ENCODE measurements at places on chromosomes 1 and 21. TPM values are rescaled to one million over a fixed set of nuclear protein-coding genes. Genes with fewer than 3 reads are reported as not detected.

GCSAML gene
- not detected for total RNA-seq

FABP3 gene
- total RNA-seq: not detected

SPRR2E gene
- total RNA-seq: not detected

BEND5 gene
- total RNA-seq: 5.3 TPM

COA6 gene
- total RNA-seq: 55.6 TPM

MPZ gene
- total RNA-seq: 12.1 TPM

SLAMF8 gene
- total RNA-seq: 0.30 TPM

SETDB1 gene
- total RNA-seq: 49.3 TPM

PRUNE1 gene
- 15.3 TPM for total RNA-seq

PRMT2 gene
- total RNA-seq: 108 TPM

CHAF1B gene
- 23.3 TPM for total RNA-seq

TIAM1 gene
- total RNA-seq: 63.4 TPM

PLEKHN1 gene
- 6.3 TPM for total RNA-seq

SH2D2A gene
- 257 TPM for total RNA-seq

GJA8 gene
- not detected for total RNA-seq

TCHH gene
- 0.11 TPM for total RNA-seq

COL8A2 gene
- not detected for total RNA-seq
